Esophagus (tissue), 2 donors: ENCODE measurements at places on chromosomes 2 and 18. TPM values are rescaled to one million over a fixed set of nuclear protein-coding genes. Genes with fewer than 3 reads are reported as not detected.

Gene LIMS4
- 0.29 TPM for polyA plus RNA-seq

Gene RAD51AP2
- 0.28 TPM for polyA plus RNA-seq

Gene SLC16A14
- 2.6 TPM for polyA plus RNA-seq

Gene PAIP2B
- polyA plus RNA-seq, result 5.0 TPM

Gene GREB1
- 0.16 TPM for polyA plus RNA-seq

Gene MEIS1
- polyA plus RNA-seq, result 30.4 TPM

Gene UBXN2A
- polyA plus RNA-seq, result 5.8 TPM

Gene SCYGR4
- polyA plus RNA-seq, result not detected

Gene FAM168B
- 27.3 TPM for polyA plus RNA-seq

Gene CAPN14
- polyA plus RNA-seq, result 141 TPM

Gene AOX1
- polyA plus RNA-seq, result 1.9 TPM

Gene STAT4
- polyA plus RNA-seq, result 0.67 TPM

Gene UBXN4
- 40.3 TPM for polyA plus RNA-seq

Gene CYP26B1
- 1.7 TPM for polyA plus RNA-seq

Gene RNF152
- 2.1 TPM for polyA plus RNA-seq

Gene SCN1A
- not detected for polyA plus RNA-seq

Gene SPATA3
- polyA plus RNA-seq, result not detected

Gene SEPTIN10
- polyA plus RNA-seq, result 45.9 TPM

Gene EGR4
- not detected for polyA plus RNA-seq

Gene DSG1
- polyA plus RNA-seq, result 8.9 TPM

Gene CYP27A1
- 3.3 TPM for polyA plus RNA-seq
